ENCODE measurements at places on chromosomes 11 and 22.

- peak; percentile 56 for DNase-seq
Observed at GRCh38 chr11:68904248-68904847, 657 bp downstream of the IGHMBP2 start.

DNA sequence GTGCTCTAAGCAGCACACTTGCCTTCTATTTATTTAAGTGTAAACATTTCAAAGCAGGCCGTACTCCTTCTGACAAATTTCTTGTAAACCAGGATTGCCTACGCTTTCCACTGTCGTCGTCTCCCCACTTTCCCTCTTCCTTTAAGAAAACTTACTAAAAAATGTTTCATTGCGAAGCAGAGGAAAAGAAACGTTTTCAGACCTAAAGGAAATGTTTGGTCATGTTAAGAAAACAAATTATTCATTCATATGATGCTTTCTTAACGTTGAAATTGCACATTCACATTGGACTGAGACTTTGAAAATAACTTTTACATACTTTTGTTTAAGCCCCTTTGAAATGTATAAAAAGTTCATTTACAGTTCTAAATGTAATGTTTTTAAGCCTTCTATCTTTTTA lies 106.0 kb downstream of the EMSY start:
- no peak for DNase-seq

DNA sequence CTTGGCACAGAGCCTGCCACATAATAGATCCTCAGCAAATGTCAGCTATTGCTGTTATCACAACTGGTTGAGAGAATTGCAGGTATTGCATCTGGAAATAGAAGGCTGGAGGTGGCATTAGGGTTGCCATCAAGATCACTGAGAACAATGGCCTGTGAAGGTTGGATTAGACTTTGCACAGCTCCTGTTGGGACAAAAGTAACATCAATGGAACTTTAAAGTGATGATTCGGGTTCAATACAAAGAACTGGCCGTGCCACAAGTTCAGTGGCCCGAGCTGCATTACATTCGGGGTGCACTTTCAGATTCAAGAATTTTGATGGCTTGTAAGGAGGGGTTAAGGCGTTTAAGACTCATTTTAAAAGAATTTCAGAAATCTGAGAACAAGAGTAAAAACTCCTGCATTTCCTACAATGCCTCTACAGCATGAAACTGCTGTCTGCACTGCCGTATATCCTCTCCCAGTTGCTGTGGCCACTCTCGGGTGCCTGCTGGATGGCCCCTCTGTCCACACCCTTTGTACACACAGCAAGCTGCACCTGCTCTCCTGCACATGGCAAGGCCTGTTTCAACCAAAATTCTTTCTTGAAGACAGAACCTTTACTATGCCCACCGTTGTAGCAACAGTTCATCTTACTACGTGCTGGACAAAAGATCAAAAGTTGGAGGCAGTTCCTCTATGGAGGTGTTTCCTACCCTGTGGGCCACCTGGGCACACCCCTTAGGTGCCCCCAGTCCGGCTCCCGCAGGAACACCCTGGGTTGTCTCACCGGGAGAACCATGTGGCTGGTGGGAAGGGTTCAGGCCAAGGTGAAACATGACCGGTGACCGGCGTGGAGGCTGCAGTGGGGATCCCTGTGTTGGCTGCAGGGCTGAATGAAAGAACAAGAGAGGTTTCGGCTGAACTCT lies 17.5 kb upstream of the SHANK2 start:
- no peak for DNase-seq

DNA sequence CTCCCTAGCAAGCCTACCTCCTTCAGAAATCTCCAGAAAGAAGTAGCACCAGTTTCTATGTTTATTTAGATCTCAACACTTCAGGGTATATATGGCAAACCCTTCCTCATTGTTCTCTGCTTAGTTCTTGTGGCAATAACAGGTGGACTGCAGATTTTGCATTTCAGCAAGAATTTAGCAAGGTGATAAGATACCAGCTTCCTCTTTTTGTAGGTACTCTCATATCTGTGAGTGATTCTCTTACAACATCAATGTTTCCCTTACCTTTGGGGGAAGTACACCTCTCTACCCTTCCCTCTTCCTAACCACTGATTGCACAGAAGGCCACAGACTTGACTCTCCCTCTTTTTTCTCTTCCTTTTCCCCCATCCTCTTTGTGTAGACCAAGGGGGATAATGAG lies 230.9 kb upstream of the SESN3 start:
- DNase-seq, result no peak

- DNase-seq, result no peak
Observed at GRCh38 chr22:33104147-33104854, 46.1 kb upstream of the SYN3 start.

- no peak for DNase-seq
Observed at GRCh38 chr11:132944569-132944944, 587.7 kb downstream of the OPCML start.

GRCh38 chr22:50236731-50237409 lies 8.0 kb downstream of the TUBGCP6 start:
- no peak for DNase-seq

DNA sequence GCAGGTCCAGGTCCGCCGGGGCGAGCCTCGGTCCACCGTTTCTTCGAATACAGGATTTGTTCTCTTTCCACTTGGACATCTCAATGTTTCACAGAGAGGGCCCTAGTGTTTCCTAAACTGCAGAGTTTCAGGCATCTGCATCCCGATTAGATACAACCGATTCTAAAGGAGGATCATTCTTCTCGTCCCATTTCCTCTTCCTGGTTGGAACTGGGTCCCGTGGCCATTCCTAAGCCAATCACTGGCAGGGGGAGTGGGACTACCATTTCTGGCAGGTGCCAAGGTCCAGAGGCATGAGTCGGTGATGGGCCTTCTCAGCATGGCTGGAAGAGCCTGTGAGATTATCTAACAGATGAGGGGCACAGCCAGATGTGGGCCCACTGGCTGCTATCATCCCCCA lies 68.9 kb downstream of the ELFN2 start:
- DNase-seq, result no peak

DNA sequence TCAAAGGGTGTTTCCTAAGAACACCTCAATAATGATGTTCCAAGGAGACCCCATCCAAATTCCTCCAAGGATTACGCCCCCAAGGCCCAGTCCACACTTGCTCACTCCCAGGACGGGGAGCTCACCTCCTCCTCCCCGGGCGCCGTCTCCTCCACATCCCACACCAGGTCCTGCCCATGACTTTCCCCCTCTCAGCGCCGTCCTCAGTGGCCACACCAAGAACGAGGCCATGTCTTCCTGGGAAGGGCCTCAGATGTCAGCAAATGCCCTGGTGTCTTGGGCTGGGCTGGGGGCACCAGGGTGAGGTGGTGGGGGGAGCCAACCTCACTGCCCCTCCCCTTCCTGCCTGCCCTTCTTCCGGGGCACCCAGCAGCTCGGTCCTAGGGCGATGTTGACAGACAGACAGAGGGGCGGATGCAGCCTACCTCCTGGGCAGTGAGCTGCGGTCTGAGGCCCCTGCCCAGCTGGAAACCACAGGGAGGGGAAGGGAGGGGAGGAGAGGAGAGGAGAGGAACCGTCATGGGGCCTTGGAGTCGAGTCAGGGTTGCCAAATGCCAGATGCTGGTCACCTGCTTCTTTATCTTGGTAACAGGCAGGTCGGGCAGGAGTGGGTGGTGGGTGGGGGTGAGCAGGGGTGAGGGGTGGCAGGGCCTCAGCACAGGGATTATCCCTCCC lies at the start of the genes C11orf21 and TSPAN32:
C11orf21 (minus strand) TSS at position 288 of the 675 bp plus-strand sequence; CDS start at position 178, 110 bp downstream.
TSPAN32 (plus strand) TSS at position 383 of the 675 bp plus-strand sequence; CDS start at position 520, 137 bp downstream.
- DNase-seq, result no peak

DNA sequence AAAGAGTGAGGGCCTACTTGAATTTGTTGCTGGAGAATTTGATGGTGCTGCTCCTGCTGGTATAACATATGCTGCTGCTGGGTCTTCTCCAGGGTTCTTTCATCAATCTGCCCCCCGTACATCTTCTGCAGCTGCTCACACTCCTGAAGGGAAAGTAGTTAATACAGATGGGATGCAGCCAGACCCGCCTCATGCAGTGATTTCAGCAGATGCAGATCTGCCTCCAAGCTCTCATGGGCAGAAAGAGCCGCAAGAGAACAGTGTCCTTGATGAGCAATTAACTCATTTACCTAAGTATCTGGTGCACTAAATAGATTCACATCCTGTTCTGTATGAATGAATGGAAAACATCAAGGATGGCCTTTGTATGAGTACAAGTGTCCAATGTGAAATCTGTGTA lies 24.8 kb upstream of the APOA1 start:
- no peak for DNase-seq

- no peak for DNase-seq
Observed at GRCh38 chr11:34067383-34068065, 16.0 kb downstream of the CAPRIN1 start.

GRCh38 chr22:39437791-39438704 lies 18.8 kb upstream of the MGAT3 start:
- DNase-seq, result no peak

DNA sequence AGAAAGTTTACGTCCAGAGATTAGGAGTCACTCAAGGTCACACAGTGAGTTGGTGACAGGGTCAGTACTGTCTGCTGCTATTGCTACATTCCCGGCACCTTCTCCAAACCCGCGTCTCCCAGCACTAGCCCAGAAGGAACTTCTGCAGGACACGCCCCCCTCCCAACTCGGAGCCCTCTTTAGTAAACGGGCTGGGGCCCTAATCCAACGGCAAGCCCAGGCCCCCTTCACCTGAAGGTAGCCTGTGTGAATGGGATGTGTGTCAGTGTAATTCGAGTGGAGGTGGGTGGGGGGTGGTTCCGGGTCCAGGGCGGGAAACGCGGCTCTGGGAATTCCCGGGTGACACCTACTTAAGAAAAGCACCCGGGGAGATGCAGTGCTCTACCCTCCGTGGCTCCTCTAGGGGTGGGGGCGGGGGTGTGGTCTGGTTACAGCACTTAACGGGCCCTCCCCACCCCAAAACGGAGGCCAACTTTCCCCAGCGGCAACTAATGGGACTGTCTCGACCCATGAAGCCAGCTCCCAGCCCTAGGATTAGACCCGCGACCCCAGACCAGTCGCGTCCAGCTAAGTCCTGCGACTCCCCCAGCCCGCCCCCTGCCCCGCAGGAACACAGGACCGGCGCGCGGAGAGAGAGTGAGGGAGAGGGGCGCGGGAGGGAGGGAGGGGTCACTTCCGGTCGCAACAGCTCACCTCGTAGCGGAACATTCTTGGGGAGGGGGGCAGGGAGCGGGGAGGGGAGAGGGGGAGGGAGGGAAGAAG lies 468 bp downstream of the PATL1 start:
- peak; percentile 70 for DNase-seq

GRCh38 chr11:33262011-33262645 lies 4.9 kb downstream of the HIPK3 start:
- no peak for DNase-seq

DNA sequence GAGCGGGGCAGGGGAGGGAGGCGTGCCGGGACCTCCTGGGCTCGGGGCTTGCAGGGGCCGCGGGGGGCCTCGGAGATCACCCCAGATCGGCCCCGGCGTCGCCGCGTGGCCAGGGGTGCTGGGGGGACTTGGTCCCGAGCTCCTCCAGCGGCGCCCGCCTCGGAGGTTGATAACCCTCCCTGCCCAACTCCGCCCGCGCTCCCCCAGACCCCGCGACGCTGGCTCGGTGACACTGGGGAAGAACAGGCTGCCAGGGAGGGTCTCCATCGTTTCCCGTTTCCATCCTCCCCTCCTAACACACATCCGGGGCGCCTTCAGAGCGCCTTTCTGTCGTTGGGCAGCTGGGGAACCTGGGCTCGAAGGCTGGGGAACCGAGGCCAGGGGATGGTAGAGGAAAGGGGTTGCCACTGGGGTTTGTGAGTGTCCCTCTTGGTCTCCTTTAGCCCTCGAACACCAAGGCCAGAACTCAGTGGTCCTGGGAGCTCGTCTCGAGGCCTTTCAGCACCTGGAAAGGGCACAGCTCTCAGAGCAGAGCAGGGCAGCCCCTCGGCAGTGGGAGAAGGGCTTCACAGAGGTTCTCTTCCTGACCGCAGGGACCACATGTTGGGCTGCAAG lies 431 bp downstream of the SLC37A2 start:
- peak; percentile 57 for DNase-seq

DNA sequence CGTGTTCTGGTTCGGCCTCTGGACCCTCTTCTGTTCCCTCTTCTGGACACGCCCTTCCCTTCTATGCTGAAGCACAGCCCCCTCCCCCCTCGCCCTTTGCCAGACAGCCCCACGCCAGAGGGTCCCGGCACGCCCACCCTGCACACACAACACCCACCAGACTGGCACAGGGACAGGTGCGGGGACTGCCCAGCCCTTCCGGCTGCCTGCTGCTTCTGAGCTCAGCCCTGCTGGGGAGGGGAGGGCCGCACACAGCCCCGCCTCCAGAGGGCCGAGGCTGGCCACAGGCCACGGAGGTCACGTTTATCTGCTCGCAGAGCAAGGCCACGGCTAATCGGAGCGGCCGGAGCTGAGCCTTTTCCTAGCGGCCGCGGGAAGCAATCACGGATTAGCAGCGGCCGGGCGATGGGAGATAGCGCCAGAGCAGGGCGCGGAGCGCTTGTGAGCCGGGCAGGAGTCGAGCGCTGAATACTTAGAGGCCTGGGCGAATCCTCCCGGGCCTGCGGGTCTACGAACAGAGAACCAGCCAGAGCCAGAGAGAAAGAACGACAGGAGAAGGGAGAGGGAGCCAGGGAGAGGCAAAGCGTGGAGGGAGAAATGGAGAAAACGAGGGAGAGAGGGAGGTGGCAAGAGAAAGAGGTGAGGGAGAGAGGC lies 21.5 kb downstream of the OTUB1 start:
- DNase-seq, result no peak

GRCh38 chr11:119533921-119534736 lies 111.2 kb upstream of the THY1 start:
- DNase-seq, result peak; percentile 74

DNA sequence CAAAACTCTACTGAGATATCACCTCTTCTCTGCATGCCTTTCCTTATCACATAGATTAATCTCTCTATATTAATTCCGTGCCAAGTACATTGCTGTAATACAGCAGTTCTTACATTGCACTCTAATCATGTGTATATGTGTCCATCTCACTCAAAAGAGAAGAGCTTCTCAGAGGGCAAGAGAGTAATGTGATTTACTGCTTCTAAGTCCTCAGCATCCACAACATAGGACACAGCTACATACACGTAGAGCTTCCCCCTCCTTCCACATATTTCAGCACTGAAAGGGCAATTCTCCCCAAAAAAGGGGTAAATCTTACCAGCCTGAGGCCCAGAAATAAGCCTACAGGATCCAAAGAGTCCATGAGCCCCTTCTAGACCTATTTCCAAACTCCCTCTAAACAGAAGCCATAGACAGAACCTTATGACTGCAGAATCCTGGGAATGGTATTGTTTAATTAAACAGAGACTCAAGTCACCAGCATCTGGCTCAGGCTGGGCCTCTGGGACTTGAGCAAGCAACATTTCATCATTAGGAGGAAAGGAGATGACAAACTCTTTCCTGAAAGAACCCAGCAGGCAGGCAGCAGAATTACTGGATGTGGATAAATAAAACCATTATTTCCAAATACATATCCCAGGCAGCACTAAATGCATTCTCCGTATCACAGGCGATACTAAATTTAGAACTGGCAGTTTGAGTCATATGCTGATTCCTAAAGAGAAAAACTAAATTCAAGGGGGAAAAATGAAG lies 87.2 kb downstream of the KCNC1 start:
- no peak for DNase-seq

Measured in GM20000 (cell line).